Substantia nigra (tissue), 51 donors: ENCODE measurements at places on chromosomes 3 and 15.

DNA sequence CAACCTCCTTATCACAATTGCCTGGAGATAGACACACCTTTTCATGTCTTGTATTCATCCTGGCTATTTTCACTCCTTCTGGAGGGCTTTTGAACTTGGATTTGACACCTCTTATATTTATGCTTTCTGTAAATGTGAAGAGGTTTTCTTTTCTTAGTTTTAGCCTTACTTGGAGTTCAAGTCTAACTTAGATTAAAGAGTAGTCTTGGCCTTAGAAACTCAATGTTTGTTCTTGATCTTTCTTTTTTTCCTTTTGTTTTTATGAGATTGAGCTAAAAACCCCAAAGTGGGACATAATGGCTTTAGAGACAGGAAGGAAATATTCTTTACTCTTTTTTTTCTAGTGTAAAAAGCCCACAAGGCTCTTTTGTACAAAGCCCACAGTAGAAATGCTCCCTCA is 1054.9 kb downstream of the ROBO1 start:
- DNase-seq, result no peak

GRCh38 chr15:82894971-82895520 is 57.5 kb downstream of the HOMER2 start:
- no peak for DNase-seq

DNA sequence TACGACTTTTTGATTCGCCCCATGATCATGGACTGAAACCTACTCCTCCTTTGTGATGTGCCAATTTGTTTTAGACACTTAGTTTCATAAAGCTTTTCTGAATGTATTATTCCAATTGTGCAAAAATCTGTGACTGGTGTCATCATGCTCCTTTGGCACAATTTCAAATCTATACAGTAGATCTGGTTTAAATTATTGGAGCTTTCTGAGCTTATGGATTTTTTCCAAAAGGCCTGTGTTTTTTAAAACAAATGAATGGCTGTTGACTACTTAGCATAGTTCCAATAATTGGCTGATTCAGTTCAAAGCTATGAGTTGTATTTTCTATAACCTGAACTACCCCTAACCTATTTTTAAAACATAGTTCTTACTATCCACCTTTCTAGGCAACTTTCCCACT is 282.7 kb downstream of the CNTN3 start:
- DNase-seq, result no peak

- DNase-seq, result no peak
Measured at GRCh38 chr3:101027286-101027685, 34.1 kb upstream of the ABI3BP start.
